ENCODE measurements at places on chromosomes 13 and 19. TPM values are rescaled to one million over a fixed set of nuclear protein-coding genes. Genes with fewer than 3 reads are reported as not detected.

LHB gene
- polyA plus RNA-seq: 0.62 TPM

PRTN3 gene
- 0.09 TPM for polyA plus RNA-seq

BEST2 gene
- 0.07 TPM for polyA plus RNA-seq

OR7D2 gene
- polyA plus RNA-seq: 0.07 TPM

RYR1 gene
- 6.2 TPM for polyA plus RNA-seq

PEG3 gene
- 1.3 TPM for polyA plus RNA-seq

ZNF561 gene
- polyA plus RNA-seq: 20.6 TPM

EEF1AKMT1 gene
- 6.0 TPM for polyA plus RNA-seq

RASAL3 gene
- polyA plus RNA-seq: 0.86 TPM

CYP4F12 gene
- 17.7 TPM for polyA plus RNA-seq
